ENCODE measurements at places on chromosomes 1 and 21. TPM values are rescaled to one million over a fixed set of nuclear protein-coding genes. Genes with fewer than 3 reads are reported as not detected.
A peak's percentile ranks its signal among the peaks of the same experiment; 100 is the strongest.

The EXTL1 gene
- total RNA-seq: 0.97 TPM

The OLFML2B gene
- total RNA-seq: 1.2 TPM

The CFAP107 gene
- total RNA-seq: not detected

The SYCP1 gene
- total RNA-seq: not detected

DNA sequence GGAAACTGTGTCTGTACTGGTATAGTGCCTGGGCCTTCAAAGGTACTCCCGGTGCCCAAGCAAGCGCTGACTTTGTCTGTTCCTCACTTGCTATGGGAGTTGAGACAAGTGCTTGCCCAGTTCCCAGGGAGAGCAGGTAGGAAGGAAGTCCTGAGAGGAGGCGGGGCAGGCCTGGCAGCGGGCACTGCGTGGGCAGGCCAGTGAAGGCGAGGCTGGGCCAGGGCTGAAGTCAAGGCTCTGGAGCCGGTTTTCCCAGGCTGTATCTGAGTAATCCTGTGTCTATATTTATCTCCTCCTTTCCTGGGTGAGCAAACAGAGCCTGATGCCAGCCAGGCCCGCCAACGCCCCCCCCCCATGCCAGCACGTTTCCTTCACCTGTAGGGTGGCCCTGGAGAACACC lies 15.9 kb upstream of the EDN2 start:
- DNase-seq: no peak
- peak overlapping the region; percentile 91 for H3K27ac ChIP-seq
- H3K4me1 ChIP-seq: peaks cover 66% of the 10 kb centered on the region
- no peaks in the 10 kb centered on the region for H3K36me3 ChIP-seq
- H3K4me3 ChIP-seq: no peak overlapping the region
- no peaks in the 10 kb centered on the region for H3K27me3 ChIP-seq
